ENCODE measurements at places on chromosomes 6 and 20.

- DNase-seq: no peak
Observed at GRCh38 chr6:89411145-89412070, 665 bp downstream of the RRAGD start.

- no peak for DNase-seq
Observed at GRCh38 chr20:61066526-61066925, 185.5 kb upstream of the CDH4 start.

DNA sequence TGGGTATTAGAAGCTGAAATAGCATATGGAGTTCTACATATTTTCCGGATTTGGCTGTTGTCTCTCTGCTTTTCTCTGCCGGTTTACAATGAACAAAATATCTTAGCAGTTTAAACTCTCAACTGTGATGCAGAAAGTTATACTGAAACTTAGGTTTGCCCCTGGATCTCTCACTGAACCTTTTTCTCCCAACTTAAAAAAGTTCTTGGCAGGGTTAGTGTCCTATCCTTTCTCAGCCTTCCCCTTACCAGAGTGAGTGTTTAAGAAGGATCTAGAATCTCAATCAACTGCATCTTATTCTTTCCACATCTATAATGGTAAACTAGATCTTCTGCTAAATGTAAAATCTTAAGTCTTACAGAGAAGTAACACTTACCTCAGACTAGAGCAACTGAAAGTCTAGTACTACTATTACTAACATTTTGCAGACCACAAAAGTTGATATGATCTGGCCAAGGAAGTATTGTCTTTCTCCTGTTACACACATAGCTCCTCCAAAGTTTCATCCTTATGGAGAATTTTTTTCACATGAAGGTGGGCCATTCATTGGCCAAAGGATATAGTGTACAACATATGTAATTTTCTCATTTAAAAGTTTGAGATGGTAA lies 392.3 kb upstream of the RUNX2 start:
- no peak for DNase-seq

GRCh38 chr6:11366183-11366933 lies 133.9 kb upstream of the NEDD9 start:
- peak; percentile 62 for DNase-seq

DNA sequence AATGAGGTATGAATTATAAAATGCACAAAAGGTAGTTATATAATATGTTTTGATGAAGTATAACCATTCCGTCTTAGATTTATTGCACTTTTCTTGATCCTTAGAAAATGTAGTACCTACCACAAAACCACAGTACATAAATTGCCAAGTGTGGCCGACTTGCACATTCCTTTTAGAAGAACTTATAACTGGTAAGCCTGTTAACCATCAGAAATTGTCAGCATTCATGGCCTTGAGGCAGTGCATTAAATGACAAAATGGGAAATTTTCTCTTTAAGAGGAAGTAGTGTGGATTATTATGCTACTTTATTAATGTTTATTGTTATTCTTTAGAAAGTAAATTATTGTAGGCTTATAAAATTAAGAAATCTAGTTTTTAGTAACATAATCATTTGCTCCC lies 29.6 kb downstream of the TAB2 start:
- no peak for DNase-seq

DNA sequence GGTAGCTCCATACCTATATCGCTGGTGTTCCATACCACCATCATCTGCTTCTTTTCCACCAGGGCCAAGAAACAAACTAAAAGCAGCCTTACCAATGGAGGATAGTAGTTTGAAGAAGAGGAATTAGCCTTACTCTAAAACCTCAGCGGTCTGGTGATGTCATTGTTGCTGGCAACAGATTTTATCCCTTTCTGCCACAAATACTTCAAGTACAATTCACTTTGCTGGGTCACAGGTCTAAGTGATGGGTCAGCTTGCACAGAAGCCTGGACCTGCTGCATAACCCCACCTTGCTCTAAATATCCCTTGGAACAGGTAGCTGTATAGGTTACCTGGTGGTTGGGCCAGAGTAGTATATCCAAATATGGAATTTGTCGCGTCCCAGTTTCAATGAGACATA lies 53.2 kb upstream of the THEMIS start:
- DNase-seq: no peak

DNA sequence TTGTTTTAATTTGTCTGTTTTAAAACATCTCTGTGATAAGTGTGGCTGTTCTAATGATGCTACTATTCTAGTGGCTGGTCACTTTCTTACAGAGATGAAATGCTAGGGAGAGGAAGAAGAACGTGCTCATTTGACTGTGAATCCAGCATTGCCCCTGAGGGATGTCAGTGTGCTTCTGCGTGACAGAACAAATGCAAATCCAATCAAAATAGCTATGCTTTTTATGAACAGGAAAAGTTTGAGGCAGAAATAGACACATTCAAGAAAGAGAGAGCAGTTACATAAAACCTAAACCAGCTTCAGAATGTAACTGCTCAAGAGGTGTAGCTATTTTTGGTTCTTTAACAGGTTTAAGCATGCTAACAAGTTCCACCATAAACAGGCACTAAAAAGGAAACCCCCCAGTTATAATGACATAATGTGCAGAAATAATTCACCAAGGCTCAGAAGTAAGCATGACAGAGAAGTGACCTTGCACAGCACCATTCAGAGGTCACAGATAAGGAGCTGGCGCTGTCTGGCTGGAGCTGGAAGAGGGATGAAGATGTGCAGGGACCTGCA lies 385.3 kb downstream of the EPM2A start:
- no peak for DNase-seq

DNA sequence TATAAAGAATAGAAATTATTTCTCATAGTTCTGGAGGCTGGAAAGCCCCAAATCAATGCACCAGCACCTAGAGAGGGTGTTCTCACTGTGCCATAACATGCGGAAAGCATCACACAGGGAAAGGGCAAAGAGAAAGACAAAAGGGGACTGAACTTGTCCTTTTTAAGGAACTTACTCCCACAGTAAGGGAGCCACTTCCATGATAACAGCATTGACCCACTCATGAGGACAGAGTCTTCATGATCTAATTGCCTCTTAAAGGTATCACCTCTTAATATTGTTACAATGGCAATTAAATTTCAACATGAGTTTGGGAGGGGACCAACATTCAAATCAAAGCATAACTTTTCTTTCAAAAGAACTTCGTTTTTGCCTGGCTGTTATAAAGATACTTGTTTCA lies 582.2 kb upstream of the ARID1B start:
- DNase-seq: peak; percentile 27

DNA sequence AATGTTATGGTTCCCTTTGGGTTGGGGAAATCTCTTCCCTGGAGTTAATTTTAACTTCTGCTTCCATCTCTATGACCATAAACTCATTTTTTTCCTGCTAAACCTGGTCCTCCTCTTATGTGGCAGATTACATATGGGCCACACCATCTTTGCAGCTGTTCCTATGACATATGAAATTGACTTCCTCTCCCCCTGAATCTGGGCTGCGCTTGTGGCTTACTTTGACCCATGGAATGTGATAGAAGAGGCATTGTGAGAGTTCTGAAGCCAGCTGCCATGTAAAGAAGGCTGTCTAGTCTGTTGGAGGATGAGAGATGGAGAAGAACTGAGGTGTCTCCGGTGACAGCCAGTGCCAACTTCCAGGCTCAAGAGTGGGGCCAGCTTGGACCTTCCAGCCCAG lies 100.1 kb downstream of the CDC5L start:
- no peak for DNase-seq

DNA sequence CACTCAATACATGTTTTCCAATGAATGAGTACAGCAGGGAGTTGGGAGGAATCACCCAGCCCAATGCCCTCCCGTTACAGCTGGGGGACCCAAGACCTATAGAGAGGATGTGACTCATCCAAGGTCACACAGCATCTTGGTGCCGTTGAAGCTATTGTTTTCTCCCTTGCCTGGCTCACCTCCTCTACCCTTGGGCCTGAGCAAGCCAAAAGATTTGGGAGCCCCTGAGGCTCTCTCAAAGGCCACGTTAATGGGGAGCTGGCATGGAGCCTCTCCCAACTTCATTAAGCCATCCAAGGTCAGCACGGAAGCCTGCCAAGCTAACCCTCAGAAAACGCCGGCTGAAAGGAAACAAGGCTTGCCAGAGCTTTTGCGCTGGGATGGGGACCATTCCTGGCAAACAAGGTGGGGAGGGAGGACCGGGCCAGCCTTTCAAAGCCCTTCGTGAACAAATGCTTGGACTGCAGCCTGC lies 30.4 kb downstream of the KCNB1 start:
- no peak for DNase-seq

DNA sequence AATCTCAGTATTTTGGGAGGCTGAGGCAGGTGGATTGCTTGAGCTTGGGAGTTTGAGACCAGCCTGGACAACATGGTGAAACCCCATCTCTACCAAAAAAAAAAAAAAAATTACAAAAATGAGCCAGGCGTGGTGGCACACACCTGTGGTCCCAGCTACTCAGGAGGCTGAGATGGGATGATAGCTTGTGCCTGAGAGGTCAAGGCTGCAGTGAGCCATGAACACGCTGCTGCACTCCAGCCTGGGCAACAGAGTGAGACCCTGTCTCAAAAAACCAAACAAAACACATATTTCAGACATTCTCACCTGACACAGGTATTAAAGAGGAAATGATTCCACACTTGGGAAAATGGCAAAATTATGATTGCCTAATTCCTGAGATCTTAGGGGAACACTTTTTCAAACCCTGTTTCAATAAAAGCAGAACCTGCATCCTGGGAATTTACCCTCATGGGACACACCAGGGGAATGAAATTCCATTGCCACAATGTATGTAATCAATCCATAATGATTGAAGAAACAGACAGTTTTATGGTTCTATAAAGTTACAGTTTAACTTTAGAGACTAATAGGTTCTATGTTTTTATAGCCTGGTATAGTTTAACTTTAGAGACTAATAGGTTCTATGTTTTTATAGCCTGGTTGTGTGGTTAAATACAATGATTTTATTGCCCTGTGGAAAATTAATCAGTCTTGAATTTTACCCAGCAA lies 29.6 kb upstream of the DNAAF9 start:
- no peak for DNase-seq

DNA sequence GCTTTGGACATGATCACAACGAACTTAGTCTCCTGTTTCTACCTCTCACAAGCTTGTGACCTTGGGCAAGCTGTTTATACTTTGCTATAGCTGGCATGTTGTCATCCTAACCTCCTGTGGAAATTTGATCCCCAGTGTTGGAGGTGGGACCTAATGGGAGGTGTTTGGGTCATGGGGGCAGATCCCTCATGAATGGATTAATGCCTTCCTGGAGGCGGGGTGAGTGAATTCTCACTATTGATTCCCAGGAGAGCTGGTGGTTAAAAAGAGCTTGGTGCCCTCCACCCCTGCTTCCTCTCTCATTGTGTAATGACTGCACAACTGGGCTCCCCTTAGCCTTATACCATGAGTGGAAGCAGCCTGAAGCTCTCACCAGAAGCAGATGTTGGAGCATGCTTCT lies 228.9 kb downstream of the HIVEP2 start:
- DNase-seq: no peak

DNA sequence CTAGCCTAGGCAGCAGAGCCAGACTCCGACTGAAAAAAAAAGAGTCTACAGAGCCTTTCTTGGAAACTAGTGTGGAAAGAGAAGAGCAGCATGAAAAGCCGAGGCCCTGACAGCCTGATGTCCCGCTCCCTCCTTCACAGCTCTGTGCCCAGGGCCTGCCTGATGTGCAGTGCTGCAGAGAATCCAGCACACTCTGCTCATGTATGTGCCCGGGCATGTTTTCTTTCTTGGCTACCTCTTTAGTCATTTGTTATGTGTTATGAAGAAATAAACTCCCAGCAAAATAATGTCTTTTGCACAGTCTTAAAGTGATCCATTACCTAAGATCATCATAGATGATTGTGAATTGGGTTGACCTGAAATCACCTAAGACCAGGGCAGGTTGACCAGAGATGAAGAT lies 78.1 kb upstream of the EZR start:
- DNase-seq: no peak

GRCh38 chr20:19692100-19692499 lies 66.0 kb upstream of the RIN2 start:
- DNase-seq: no peak
